ENCODE measurements at places on chromosomes 4 and X.

- DNase-seq, result no peak
Measured at GRCh38 chrX:93538575-93538974, 134.8 kb downstream of the NAP1L3 start.

GRCh38 chr4:24910499-24910898, 2.3 kb downstream of the CCDC149 start:
- peak; percentile 66 for DNase-seq

GRCh38 chrX:1598876-1599790, 7.7 kb downstream of the AKAP17A start:
- no peak for DNase-seq

GRCh38 chr4:145446184-145446583, 35.5 kb upstream of the SMAD1 start:
- no peak for DNase-seq

DNA sequence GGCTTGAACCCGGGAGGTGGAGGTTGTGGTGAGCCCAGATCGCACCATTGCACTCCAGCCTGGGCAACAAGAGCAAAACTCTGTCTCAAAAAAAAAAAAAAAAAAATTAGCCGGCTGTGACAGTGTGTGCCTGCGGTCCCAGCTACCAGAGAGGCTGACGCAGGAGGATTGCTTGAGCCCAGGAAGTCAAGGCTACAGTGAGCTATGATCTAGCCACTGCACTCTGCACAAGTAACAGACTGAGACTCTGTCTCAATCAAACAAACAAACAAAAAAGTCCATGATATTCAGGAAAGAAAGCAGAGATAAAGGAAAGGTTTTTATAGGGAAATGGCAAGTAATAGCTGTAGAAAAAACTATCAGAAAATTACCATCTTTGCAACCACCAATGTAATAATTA, 2.1 kb upstream of the LAGE3 start:
- no peak for DNase-seq

GRCh38 chr4:99117876-99118693, 26.0 kb downstream of the ADH4 start:
- no peak for DNase-seq

DNA sequence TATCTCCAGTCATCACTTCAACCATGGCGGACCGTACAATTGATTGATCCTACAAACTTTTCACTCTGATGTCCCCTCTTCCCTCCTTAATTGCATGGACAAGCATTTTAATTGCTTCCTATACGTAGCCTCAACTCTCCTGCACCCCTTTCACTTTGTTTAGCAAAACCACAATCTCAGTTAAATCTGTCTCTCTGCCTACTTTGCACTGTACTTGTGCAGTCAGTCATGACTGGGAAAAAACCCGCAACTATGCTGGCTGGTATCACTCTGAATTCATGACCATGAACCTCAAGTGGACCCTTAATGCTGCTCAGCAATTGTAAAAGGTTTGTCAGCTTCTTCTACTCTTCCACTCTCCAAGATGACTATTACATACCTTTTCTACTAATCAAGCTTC, 51.7 kb upstream of the AFF2 start:
- DNase-seq, result no peak

DNA sequence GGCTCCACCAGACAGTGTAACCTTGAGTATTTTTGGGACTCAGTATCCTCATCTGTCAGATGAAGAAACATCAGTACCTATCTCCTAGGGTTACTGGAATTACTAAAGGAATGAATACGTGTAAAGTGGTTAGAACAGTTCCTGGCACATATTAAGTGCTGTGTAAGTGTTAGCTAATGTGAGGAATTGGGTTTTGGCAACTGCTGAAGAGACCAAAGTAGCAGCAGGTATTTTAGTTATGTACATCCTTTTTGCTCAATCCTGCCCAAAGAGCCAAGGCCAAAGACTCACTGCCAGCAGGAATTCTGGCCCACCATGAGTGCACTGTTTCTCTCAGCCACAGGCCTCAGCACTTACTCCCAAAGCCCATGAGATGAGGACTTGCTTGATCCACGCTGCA, 16.7 kb upstream of the MCF2 start:
- no peak for DNase-seq

DNA sequence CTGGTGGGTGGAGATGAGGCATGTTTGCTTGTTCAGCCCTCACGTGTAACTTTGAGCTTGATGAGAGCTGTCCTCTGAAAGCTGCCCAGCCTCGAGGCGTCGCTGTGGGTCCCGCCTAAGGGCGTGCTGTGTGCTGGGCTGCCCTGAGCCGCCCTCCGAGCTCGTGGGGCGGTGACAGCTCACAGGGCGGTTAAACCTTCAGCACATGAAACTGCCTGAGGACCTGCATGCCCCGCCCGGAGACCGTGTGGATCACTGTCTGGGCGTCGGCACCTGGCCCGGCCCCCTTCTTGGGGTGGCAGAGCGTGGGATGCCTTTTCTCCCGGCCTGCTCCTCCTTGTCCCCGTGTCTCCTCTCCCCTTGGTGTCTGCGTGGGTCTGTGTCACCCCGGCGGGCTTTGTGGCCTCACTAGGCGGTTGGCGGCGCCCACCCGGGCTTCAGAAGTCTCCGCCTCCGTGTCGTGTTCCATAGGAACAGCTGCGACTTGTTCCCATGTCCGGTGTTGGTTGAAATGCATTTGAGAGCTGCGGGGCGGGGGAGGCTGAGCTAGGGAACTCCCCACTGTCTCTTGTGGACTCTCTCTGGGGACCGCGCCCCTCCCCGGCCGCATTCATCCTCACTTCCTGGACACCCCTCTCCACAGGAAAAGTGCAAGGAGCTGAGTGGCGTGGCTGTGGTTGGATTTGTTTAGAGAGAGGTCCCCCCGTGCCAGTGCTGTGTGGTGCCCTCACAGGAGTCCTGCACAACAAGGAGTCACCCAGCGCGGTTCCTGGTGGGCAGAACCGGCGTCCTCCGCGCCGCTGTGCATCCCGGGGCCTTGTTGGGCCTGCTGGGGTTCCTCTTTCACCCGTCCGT, 6.8 kb downstream of the AKAP17A start:
- DNase-seq, result no peak

GRCh38 chrX:13732246-13733067, 2.0 kb downstream of the TRAPPC2 start:
- DNase-seq, result peak; percentile 49

- peak; percentile 27 for DNase-seq
Measured at GRCh38 chr4:110196206-110196870, 2.1 kb downstream of the ELOVL6 start.

All from fibroblast of skin of scalp (primary cell).